ENCODE measurements at places on chromosomes 6 and 20. TPM values are rescaled to one million over a fixed set of nuclear protein-coding genes. Genes with fewer than 3 reads are reported as not detected.

DNA sequence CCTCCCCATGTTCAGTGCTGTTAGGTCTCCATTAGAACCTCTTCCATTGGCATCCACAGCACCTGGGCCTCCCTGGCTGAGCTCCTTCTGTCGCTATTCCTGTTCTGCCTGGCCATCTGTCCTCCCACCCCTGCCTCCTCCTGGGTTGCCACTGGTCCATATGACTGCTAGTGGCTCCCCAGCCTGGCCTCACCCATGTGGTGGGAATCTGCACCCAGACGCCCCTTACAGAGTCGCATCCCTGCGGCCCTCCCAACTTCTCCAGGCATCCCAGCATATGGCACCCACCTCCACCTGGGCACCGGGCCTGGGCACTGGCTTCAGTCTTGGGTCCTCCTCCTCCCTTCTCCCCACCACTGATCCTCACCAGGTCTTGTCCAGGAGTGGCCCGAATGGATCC is 7.7 kb downstream of the CDC25B start:
- H3K27me3 ChIP-seq = no peaks in the 10 kb centered on the region
- peaks cover 43% of the 10 kb centered on the region for H3K4me1 ChIP-seq
- H3K36me3 ChIP-seq = peaks cover 79% of the 10 kb centered on the region
- DNase-seq = no peak
- no peak overlapping the region for H3K27ac ChIP-seq

DNA sequence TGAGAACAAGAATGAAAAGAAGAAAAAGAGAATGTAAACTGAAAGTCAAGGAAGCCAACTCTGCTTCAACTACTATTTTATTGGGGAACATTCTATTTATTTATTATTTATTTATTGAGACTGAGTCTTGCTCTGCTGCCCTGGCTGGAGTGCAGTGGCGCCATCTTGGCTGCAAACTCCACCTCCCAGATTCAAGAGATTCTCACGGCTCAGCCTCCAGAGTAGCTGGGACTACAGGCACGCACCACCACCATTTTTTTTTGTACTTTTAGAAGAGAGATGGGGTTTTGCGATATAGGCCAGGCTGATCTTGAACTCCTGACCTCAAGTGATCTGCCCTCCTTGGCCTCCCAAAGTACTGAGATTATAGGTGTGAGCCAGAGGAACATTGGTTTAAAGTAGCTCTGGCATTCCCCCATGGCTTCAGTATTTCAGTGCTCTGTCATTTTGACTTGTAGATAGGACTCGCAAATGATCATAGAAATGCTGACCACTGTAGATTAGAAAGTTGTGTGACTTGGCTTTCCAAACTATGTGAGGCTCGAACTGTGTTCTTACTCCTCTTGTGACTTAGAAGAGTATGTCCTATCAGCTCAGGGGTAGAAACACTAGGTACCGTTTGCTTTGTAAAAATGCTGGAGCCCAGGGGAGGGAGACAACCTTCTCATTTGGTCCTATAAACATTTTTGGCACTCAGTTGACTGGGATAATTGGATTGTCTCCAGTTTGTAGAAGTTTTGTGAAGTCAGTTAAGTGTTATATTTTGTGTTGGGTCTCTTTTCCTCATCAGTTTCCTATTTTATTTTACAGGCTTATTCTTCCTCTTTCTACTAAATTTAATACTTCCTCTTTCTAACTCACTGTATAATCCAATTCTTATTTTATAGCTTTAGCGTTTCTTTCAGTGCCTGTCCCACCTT is 544.9 kb upstream of the CITED2 start:
- no peaks in the 10 kb centered on the region for H3K36me3 ChIP-seq
- H3K4me1 ChIP-seq = no peaks in the 10 kb centered on the region
- DNase-seq = no peak
- no peaks in the 10 kb centered on the region for H3K27me3 ChIP-seq
- H3K27ac ChIP-seq = no peak overlapping the region

DNA sequence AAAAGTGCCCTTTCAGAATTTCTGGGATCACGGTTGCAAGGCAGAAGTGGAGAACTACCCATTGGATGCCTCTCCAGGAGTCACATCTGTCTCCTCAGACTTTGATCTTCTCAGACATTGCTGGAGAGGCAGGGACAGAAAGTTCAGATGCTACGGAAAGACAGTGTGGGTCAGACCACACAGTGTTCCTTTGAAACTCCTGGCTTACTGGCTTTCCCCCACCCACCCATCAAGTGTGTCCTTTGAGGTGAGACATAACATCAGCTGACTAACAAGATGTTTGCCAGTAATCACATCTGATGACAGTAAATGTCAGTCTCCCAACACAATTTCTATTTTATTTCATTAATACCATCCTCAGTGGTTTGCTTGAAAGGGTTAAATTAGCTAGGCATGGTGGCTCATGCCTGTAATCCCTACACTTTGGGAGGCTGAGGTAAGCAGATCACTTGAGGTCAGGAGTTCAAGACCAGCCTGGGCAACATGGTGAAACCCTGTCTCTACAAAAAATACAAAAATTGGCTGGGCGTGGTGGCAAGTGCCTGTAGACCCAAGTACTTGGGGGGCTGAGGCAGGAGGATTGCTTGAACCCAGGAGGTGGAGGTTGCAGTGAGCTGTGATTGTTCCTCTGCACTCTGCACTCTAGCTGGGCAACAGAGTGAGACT is 67.2 kb upstream of the SNX9 start:
- H3K27ac ChIP-seq = no peak overlapping the region
- H3K4me3 ChIP-seq = no peak overlapping the region
- H3K27me3 ChIP-seq = no peaks in the 10 kb centered on the region
- H3K36me3 ChIP-seq = no peaks in the 10 kb centered on the region
- DNase-seq = no peak
- peaks cover 36% of the 10 kb centered on the region for H3K4me1 ChIP-seq

The R3HDML gene
- total RNA-seq = not detected

DNA sequence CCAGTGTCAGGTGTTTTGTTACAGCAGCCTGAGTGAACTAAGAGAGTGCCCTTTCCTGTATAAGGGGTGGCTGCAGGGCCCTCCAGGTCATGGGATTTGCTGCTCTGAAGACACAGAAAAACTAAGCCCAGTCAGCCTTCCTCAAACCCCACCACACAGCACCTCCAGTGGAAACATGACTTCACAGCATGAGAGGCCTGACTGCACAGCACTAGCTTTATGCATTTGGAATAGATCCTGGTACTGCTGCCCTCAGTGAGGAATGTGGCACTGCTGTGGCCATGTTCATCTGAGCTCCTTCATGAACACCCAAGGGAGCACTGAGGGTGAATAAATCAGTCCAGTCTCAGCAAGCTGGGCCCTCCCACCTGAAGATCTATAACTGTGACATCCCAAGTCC is 296.1 kb upstream of the FOXQ1 start:
- no peak overlapping the region for H3K27ac ChIP-seq

DNA sequence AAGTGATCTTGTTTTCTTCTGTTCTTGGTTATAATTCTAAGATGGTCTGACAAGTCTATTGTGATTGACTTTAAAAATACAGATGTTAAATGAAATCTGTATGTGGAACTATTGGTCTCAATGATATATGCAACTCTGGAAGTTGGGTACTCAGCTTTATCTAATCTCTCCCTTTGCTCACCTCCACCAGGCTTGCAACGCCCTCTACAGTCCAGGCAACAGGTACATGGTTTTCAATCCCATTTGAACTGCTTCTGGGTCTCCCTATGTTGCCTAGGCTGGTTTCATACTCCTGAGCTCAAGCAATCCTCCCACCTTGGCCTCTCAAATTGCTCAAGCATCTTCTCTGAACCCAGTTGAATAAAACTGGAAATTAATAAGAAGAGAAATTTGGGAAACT is 25.6 kb upstream of the HLA-DQB1 start:
- H3K27ac ChIP-seq = no peak overlapping the region
- no peak for DNase-seq
- no peaks in the 10 kb centered on the region for H3K4me1 ChIP-seq
- H3K27me3 ChIP-seq = peaks cover 9% of the 10 kb centered on the region
- H3K4me3 ChIP-seq = no peak overlapping the region

GRCh38 chr6:137492289-137493217 is 1.6 kb downstream of the OLIG3 start:
- no peaks in the 10 kb centered on the region for H3K4me1 ChIP-seq
- H3K27me3 ChIP-seq = peaks cover 41% of the 10 kb centered on the region
- H3K36me3 ChIP-seq = no peaks in the 10 kb centered on the region

DNA sequence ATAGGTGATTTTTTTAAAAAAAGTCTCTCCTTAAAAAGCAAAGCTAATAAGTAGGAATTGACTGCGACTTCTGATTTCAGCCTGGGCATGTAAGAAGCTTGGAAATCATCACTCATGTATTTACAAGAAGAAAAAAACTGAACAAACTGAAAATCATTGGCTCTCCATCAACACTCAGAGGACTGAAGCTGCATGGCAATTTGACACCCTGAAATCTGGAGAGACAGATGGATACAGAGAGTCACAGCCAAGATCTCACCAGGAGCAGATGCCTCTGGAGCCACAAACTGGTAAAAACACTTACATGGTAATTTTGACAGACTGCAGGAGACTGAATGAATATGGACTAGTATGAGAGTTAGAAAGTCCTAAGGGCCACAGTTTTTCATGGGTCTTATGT is 191.2 kb upstream of the TCF21 start:
- no peak overlapping the region for H3K27ac ChIP-seq
- H3K27me3 ChIP-seq = no peaks in the 10 kb centered on the region
- H3K4me1 ChIP-seq = no peaks in the 10 kb centered on the region
- H3K4me3 ChIP-seq = no peak overlapping the region

DNA sequence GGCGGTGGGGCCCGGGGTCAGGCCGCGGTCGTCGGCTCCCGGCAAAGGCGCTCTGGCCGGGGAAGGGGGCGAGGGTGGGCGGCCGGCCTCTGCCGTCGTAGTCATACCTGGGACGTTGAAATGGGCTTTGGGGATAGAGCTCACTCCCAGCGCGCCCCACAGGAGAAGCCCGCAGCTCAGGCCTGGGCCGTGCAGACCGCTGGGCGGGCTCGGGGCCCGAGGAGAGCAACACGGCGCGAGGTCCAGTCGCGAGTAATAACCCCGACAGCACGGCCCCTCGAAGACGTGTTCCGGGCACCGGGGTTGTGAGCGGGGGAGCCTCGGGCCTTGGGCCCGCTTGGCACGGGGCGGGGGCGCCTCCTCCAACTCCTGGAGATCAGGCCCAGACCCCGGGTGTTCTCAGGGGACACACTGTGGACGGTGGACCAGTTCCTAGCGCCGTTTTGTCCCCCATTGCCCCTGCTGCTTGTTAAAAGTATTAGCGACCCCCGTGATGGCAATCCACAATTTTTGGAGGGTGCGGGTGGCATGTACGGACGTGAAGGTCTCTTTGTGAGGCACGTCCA is 10.9 kb downstream of the FOXC1 start:
- H3K36me3 ChIP-seq = peaks cover 47% of the 10 kb centered on the region
- H3K4me1 ChIP-seq = peaks cover 48% of the 10 kb centered on the region
- DNase-seq = no peak
- H3K4me3 ChIP-seq = no peak overlapping the region

The C6orf58 gene
- not detected for total RNA-seq

DNA sequence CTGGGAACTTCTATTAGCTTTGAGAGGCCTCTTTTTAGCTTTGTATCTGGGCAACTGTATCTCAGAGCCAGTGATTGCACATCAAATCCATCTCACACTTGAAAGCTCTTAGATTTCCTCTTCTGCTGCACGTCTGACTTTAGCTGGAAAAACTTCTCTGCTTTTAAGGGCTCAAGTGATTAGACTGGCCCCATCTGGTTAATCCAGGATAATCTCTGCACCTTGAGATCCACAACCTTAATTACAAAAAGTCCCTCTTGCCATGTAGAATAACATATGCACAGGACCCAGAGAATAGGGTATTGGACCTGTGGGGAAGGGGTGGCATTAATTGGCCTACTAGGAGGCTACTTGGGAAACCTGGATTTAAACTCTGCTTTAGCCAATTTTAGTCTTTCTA is 24.2 kb downstream of the KLHL31 start:
- no peak overlapping the region for H3K27ac ChIP-seq
- H3K27me3 ChIP-seq = no peaks in the 10 kb centered on the region
- no peak for DNase-seq
- H3K4me1 ChIP-seq = peaks cover 12% of the 10 kb centered on the region
- H3K36me3 ChIP-seq = no peaks in the 10 kb centered on the region
- H3K4me3 ChIP-seq = no peak overlapping the region

The SPATA25 gene
- total RNA-seq = not detected

DNA sequence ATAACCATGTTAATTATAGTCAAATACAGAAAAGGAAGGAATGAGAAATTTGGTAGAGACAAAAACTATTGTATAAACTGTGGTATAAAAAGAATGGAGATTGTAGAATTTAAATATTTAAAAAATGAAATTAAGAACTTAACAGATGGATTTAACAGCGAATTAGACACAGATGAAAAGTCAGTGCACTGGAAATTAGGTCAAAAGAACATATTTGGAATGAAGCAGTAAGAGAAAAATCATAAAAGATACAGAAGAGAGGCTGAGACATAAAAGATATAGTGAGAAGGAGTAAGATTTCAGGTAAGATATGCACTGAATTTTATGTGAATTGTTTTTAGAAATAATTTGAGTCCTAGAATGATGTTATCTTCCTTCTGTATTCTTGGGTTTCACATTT is 14.0 kb downstream of the TSPYL4 start:
- no peaks in the 10 kb centered on the region for H3K27me3 ChIP-seq
- no peaks in the 10 kb centered on the region for H3K36me3 ChIP-seq
- H3K4me1 ChIP-seq = no peaks in the 10 kb centered on the region
- H3K27ac ChIP-seq = no peak overlapping the region
- H3K4me3 ChIP-seq = no peak overlapping the region

The SLC13A3 gene
- total RNA-seq = not detected

DNA sequence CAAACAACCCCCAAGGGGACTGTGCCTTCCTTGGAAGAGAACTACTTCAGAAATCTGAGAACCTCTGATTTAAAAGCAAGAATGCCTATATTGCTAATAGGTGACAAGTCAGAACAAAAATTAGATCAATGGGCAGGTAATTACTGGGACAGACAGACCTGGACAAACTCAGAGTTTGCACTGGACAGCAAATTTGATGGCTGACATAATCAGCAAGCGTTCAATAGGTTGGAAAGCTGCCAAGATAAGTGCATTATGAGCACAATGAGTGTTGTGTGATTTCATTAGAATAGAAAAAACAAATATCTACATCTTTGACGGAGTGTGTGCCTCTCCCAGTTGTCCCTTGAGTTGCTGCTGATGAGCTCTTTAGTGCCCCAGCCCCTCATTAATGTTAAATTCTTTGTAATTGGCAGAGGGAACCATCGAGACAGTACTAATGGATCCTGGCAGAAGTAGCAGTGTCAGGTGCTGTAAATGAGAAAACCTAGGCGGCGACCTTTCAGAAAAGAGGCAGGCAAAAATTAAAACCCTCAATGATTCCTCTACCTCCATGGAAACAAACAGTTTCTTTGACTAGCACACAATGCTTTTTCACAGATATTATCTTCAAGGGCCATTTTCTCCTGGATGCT is 116.5 kb upstream of the COL21A1 start:
- 0 out of 2 replicates have a peak, but pooled peaks cover 5% of the 10 kb centered on the region for H3K4me1 ChIP-seq
- no peaks in the 10 kb centered on the region for H3K36me3 ChIP-seq
- H3K4me3 ChIP-seq = no peak overlapping the region
- DNase-seq = no peak

DNA sequence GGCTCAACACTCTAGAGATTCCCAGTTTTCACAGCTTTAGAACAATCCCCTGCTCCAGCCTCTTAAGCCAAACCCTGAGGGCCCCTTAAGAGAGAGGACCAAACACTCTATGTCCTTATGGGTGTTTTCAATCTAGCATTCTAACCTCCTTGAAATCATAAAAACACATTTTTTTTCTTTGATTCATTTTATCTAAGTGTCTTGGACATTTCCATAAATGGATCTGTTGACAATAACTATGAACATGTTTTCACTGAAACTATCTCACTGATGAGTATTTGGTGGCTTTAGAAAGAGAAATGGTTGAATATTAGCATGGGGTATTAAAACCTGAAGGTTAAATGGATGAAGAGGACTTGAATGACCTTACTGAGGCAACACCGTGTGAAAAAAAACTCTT is 27.6 kb upstream of the PDE7B start:
- no peaks in the 10 kb centered on the region for H3K4me1 ChIP-seq
- H3K4me3 ChIP-seq = no peak overlapping the region
- H3K27me3 ChIP-seq = no peaks in the 10 kb centered on the region
- no peaks in the 10 kb centered on the region for H3K36me3 ChIP-seq
- DNase-seq = no peak

The PNLDC1 gene
- total RNA-seq = not detected
